ENCODE measurements at places on chromosomes 5 and 9. TPM values are rescaled to one million over a fixed set of nuclear protein-coding genes. Genes with fewer than 3 reads are reported as not detected.

PTPN3 gene
- 23.5 TPM for total RNA-seq

FGD3 gene
- 16.6 TPM for total RNA-seq

RASGRF2 gene
- 13.4 TPM for total RNA-seq

LCN9 gene
- total RNA-seq = not detected

BTNL3 gene
- not detected for total RNA-seq

HMMR gene
- total RNA-seq = 4.4 TPM

ADAMTS2 gene
- total RNA-seq = 6.9 TPM

SOX30 gene
- total RNA-seq = not detected

TIMD4 gene
- total RNA-seq = 0.23 TPM

GLDC gene
- 26.3 TPM for total RNA-seq

TMEM38B gene
- total RNA-seq = 20.1 TPM

FOXD4L4 gene
- total RNA-seq = 1.4 TPM
